ENCODE measurements at places on chromosomes 5 and 9.

GRCh38 chr9:93595461-93595860 is 19.1 kb downstream of the PHF2 start:
- DNase-seq: no peak

DNA sequence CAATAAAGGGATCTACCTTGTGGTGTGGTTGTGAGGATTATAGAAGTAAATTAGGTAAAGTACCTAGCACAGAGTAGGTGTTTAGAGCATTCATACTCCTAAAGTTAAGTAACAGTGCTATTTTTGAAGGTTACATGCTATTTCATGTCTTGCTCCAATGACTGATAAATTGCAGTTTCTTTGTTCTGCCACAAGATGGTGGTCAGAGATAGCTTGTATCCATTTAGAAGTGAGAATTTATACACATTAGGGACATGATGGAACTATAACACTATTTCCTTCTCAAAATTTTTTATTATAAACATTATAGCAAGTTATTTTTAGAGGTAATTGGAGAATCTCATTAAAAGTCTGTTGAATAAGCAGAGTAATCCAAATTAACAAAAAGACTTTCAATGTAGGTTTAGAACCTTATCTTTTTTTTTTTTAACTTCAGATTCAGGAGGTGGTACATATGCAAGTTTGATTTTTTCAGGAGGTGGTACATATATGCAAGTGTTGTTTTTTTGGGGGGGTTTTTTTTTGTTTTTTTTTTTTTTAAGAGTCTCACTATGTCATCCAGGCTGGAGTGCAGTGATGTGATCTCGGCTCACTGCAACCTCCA is 17.1 kb downstream of the MTREX start:
- no peak for DNase-seq

- no peak for DNase-seq
Observed at GRCh38 chr5:31574772-31575171, 42.7 kb downstream of the C5orf22 start.

DNA sequence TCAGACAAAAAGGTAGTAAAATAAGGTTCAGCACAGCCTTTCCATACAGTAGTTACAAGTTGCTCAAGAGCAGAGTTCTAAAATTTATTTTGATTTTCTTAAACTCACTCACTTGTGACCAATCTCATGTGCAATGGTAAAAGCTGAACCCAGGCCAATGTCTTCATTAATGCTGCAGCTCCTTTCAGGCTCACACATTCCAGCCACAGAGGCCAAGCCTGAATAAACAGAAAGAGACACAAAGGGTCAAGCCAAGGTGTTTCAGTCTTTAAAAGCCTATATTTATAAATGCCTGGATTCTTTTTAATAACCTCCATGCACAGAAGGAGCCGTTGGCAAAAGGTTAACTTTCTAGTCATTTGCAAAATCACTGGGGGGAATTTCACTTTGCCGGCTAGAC is 152.5 kb downstream of the ADAMTS6 start:
- DNase-seq: no peak

DNA sequence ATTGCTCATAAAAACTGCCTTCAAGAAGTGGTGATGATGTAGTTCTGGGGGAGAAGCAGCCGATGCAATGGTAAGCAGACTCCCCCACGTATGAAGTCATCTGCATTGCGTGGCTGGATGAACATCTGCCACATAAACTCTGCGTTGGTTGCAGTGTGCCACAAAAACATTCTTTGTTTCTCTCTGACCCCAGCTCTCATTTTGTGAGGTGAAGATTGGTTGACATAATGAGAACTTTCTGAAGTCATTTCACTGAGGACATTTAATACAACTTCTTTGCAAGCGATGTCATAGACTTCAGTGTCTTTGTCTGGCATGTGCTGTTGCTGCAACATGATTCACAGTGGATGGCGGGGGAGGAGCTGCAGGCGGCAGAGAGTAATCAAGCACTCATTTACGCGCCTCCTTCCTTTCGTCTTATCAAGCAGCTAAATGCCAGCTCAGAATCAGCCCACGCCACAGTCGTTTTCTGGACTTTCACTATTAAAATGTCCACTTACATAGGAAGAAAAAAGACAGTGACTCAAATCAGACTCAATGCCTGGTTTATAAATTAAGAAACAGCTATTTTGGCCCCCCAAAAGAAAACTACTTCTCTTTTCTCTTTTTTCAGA is 91.5 kb upstream of the NFIL3 start:
- DNase-seq: no peak

GRCh38 chr9:34647651-34648050 is 1.2 kb downstream of the GALT start:
- no peak for DNase-seq

DNA sequence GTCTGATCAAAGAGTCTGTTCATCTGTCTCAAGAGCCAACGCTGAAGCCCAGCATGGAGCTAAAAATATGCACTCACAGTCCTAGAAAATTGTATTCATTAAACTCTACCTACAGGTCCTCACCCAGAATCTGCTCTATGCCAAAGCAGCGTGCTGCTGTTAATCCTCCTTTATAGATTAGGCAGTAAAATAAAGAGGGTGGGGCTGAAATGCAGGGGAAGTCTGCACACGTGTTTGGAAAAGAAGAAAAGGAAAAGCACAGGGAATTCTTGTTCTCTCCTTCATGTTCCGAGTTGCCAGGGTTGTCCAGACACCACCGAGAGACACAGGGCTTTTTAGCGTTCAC is 121.4 kb upstream of the TMEM161B start:
- DNase-seq: no peak

- DNase-seq: no peak
Observed at GRCh38 chr5:67453111-67453905, 256.7 kb upstream of the CD180 start.

DNA sequence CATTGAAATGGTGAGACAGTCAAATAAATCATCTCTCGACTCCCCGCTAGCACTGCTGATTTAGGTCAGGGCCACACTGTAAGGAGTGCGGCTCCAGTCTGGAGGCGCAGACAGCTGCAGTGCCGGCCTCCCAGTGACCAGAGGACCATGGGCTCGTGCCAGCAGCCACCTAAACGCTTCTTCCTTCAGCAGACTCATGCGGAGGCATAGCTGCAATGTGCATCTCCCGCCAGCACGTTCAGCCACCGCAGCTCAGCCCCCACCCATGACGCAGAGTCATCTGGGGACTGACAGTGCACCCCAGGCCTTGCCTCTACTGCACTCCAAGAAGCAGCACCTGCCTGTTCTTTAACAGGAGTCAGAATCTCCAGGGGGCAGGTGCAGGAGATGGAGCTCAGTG is 13.6 kb upstream of the MAPK9 start:
- DNase-seq: no peak

GRCh38 chr9:92186631-92187030 is 71.4 kb upstream of the SPTLC1 start:
- no peak for DNase-seq

DNA sequence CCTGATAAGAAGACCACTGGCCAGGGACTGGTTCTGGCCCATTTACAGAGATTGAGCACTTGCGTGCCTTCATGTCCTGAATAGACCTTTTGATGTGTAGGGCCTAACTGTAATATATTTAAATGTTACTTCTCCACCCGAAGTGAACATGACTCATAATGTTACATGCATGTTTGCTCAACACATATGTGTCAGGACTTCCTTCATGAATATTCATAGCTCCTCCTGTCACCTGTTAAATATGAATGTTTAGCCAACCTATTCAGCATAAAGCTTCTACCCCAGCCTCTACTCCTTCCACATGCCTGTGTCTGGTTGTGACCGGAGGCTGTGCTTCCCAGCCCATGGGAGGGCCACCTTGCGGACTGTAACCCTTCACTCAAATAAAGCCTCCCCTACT is 457.5 kb downstream of the IRX1 start:
- DNase-seq: no peak

DNA sequence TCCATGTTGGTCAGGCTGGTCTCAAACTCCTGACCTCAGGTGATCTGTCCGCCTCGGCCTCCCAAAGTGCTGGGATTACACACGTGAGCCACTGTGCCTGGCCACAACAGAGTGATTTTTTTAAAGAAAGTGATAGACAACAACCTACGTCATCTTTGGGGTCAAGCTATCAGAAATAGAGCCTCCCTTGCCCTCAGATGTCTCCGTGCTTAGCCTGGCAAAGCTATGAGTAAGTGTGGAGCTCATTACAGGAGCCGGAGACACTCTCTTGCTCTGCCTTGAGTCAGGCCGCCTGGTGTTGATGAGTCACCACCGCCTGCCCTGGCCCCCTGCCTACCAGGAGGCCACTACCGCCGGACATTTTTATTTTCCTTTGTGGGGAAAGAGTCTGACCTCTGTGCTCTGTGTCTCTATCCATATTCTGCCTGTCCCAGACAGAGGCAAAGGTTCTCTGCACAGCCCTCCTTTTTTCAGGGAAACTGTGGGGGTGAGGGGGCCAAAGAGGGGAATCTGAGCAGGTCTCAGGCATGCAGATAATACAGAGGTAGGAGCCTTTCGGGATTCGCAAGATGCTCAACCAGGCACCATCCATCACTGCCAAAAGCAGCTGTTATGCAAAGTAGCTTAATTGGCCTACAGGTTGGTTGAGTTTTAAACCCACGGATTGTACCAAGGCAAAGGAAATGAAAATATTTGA is 123.7 kb upstream of the CPEB4 start:
- DNase-seq: no peak

DNA sequence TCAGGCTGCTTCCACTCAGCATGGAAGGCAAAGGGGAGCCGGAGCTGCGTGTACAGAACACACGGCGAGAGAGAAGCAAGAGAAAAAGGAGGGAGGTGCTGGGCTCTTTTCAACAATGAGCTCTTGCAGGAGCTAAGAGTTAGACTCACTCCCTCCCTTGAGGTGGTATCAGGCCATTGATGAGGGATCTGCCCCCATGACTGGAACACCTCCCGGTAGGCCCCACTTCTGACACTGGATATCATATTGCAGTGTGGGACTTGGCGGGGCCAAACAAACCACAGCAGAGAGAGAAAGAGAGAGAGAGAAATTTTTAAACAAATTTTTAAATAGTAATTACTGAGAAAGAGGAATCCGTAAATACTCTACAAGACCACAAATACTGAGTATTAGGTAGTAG is 182.2 kb downstream of the TRIO start:
- no peak for DNase-seq

GRCh38 chr5:77177576-77177975 is 32.9 kb upstream of the PDE8B start:
- DNase-seq: no peak

GRCh38 chr5:139882316-139882715 is 86.7 kb downstream of the PSD2 start:
- no peak for DNase-seq

GRCh38 chr9:70229579-70229978 is 29.2 kb upstream of the SMC5 start:
- no peak for DNase-seq

DNA sequence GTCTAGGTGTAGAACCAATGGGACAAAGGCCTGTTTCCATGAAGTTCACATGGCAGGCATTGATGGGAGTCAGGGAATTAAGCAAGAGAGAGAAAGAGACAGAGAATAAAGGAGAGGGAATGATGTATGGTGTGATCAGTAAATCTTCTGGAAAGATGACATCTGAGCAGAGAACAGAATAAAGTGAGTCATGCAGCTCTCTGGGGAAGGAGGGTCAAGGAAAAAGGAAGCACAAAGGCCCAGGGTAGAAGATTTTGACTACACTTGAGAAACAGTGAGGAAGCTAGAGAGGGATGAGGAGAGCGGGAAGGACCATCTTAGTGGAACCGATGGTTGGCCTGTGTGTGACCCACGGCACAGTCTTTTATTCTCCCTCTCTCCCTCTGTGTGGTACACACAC is 425.9 kb downstream of the SPOCK1 start:
- no peak for DNase-seq

GRCh38 chr9:135908754-135909204 is 1.4 kb upstream of the CAMSAP1 start:
- DNase-seq: no peak

- DNase-seq: no peak
Observed at GRCh38 chr5:73318308-73318719, 130.3 kb downstream of the FOXD1 start.

DNA sequence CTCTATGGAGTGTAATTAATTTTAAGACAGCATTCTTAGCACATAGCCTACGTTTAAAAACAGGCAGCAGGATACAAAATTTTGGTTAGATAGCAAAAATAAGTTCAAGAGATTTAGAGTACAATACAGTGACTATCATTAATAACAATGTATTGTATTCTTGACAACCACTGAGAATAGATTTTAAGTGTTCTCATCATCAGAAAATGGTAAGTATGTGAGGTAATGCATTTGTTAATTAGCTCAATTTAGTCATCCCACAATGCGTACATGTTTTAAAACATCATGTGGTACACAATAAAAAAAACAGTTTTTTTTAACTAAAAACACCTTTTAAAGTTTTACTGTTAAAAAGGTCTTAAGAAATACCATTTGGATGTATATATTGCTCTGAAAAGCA is 94.2 kb downstream of the MUSK start:
- no peak for DNase-seq

- no peak for DNase-seq
Observed at GRCh38 chr5:174720612-174721529, 3.5 kb upstream of the MSX2 start.

GRCh38 chr9:79040671-79041070 is 531.1 kb upstream of the TLE4 start:
- no peak for DNase-seq

DNA sequence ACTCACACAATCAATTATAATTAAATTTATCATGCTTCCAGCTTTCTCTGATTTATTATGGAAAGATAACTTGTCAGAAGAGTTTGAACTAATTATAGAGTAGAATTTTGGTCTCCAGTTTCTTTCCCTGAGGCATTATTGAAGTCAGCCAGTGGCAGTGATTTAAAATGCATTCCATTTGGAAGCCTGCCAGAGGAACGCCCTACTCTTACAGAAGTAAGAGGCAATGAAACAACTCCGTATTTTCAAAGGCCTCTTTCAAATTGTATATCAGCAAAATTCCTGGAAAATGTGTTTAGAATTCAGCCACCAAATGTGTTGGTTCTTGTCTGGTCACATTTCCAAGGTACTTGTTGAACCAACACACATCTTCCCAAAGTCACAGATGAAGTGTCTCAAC is 640.9 kb downstream of the SEMA5A start:
- DNase-seq: no peak

- no peak for DNase-seq
Observed at GRCh38 chr5:50435168-50435567, 5.9 kb downstream of the EMB start.

GRCh38 chr5:58201922-58202648 is 257.8 kb downstream of the PLK2 start:
- DNase-seq: no peak

GRCh38 chr5:178068293-178068692 is 45.0 kb upstream of the N4BP3 start:
- DNase-seq: no peak
